ENCODE measurements at places on chromosomes 1 and 21.

DNA sequence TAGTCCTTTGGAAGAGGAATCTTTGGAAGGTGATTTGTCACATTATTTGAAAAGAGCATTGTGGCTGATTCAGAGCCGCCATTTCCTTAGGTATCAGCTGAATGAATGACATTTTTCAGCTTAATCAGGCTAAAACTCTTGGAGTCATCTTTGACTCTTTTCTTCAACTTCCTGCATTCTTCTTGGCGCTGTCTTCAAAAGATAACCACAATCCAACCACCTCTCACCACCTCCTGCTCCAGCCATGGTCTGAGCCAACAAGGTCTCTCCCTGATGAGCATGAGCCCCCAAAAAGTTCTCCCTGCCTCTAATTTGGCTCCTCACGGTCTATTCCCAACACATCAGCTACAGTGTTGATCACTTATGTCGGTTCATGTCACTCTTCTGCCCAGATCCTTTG, 297.6 kb upstream of the RUNX1 start:
- no peak for DNase-seq

DNA sequence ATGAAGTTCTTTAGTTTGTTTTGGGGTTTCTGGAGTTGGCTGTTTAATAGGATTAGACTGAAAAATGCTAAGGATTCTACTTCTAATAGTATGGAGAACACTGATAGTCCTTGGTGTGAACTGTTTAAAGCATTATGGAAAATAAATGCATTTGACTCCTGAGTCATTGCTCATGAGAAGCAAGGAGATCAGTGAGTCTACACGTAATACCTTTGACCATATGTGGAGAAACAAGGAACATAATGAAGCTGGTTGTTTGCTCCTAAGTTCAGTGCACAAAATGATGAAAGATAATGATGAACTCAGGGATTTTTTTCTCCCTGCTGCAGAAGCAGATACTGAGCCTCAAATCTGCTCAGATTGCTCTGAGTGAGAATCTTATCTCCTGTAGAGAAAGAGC, 158.9 kb upstream of the COL11A1 start:
- DNase-seq, result no peak

DNA sequence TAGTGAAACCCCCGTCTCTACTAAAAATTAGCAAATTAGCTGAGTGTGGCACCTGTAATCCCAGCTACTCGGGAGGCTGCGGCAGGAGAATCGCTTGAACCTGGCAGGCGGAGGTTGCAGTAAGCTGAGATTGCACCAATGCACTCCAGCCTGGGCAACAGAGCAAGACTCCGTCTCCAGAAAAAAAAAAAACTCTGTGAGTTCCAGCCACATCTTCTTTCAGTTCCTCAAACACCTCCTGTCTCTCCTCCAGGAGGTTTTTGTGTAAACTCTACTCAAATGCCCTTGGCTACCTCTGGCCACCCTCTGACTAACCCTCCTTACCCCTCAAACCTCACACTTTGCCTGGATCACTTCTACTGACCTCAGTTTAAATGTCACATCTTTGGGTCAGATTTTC, 38.1 kb downstream of the RCSD1 start:
- no peak for DNase-seq

DNA sequence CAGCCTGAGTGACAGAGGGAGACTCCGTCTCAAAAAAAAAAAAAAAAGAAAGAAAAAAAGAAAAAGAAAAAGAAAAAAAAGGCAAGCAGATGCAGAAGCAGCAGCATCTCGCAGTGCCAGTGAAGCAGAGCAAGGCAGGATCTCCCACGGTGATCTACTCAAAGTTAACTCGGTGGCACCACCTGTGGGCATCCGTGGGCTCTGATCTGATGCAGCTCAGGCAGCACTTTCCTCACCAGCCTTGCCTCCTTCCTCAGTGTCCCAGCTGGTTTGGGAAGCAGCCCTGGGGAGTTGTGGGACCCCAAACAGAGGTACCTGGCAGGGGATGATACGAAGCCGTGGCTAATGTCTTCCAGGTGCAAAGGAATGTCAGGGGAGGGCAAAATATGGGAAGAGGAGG, 104.3 kb upstream of the KRTAP19-8 start:
- no peak for DNase-seq

DNA sequence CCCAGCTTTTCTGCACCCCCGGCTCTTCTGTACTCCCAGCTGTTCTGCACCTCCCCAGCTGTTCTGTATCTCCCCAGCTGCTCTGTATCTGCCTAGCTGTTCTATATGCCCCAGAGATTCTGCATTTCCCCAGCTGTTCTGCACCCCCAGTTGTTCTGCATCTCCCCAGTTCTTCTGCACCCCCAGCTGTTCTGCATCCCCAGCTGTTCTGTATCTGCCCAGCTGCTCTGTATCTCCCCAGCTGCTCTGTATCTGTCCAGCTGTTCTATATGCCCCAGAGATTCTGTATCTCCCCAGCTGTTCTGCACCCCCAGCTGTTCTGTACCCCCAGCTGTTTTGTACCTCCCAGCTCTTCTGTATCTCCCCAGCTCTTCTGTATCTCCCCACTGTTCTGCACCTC, 41.1 kb downstream of the UMODL1 start:
- DNase-seq, result no peak

- no peak for DNase-seq
Measured at GRCh38 chr1:9027307-9027706, 1.1 kb upstream of the SLC2A7 start.

- no peak for DNase-seq
Measured at GRCh38 chr1:73463873-73464272, 734.1 kb downstream of the LRRIQ3 start.

DNA sequence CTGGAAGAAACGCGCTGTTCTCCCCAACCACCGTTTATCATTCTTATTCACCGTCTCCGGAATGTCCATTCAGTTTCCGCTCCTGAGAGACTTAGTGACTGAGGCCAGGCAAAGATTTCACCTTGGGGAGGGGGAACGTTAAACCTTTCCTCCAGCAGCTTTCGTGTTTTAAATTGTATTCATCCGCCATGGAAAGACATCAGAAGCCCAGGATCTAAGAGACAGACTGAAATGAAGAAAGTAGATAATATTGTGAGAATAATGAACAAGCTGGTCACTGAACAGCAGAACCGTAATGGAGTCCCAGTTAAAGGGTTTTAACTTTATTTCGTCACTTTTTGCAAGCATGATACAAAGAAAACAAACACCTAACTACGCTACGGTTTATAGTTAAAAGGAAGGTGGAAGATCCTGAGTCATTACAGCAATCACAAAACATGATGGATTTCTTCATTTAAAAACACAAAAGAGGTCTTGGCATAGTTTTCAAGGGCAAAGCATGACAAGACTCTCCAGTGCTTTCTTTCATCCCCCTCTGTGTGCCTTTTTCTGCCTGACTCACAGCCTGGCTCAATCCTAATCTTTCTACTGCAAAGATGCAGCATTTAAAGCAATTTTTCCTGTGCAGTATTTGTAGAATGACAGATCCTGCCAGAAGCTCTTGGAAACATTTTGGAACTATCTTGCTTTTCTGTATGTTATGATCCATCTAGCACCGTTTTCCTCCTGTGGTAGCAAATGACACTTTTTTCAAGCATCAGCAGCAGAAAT, 722 bp upstream of the SLC19A2 start:
- no peak for DNase-seq

DNA sequence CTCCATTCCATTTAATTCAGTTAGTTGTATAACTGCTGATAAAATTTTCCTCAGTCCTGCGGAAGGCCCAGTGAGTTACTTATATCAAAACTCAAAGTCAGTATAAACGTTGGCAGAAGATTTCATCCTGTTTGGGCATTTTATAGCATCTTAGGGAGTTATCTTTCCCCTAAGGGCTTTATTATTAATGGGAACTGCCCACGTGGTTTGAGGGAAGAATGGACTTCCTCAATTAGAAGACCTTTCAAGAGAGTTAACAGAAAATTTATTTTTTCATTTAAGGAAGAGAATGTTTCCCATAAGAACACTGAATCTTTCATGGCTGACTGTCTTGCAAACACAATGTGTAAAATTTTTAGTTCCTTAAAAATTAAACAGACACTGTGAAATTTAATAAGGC, 400.1 kb downstream of the NEGR1 start:
- DNase-seq, result no peak

DNA sequence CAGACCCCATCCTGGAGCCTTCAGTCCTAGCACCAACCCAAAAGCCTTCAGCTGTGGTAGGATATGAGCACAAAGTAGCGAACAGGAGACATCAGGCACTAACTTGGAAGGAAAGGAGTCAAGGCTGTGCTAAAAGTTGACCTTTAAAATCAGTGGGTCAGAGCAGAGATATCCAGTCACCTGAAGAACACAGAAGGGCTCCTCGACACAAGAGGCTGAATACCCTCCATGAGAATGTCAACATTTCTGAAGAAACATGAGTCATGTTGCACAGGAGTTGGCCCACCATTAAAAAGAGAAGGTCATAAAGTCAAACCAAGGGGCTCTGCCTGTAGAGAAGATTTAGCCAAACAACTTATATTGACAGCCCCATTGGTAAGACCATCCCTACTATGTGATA, 172.5 kb downstream of the PLPP3 start:
- no peak for DNase-seq

- DNase-seq, result no peak
Measured at GRCh38 chr1:54584575-54584974, 36.5 kb downstream of the ACOT11 start.

DNA sequence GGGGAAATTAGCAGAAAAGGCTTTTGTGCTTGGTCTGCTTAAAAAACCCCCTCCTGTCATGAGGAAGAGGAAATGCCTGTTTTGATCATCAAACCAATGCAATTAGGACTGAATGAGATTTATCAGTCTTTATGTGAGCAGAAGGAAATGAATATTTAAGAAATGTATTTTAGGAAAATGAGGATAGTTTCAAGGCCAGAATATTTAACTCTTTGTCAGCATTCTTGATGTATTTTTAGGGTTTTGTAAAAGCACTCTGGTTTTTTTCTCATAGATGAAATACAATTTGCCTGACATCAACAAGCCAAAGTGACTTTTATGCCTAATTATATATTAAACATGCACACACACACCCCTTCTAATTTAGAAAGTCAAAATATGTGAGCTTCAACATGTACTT, 213.8 kb downstream of the GRIK1 start:
- no peak for DNase-seq

DNA sequence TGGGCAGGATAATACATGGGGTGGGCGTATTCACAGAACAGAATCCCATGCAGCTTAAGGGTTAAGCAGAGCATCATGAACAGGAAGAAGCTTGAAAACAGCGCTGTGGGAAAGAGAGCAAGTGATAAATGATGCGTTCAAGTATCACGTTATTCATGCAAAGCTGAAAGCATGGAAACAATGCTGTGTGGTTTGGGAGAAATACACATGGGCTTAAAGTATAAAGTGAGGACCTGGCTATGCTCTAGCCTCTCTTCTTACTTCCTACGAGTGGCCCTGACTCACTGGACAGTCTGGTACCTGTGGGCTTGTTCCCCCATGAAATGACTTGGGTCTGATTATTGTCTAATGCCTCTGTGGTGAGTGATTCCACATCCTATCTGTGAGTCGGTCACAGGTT, 25.7 kb downstream of the TMPRSS2 start:
- no peak for DNase-seq

- no peak for DNase-seq
Measured at GRCh38 chr1:228478912-228479711, 8.1 kb upstream of the RNF187 start.

DNA sequence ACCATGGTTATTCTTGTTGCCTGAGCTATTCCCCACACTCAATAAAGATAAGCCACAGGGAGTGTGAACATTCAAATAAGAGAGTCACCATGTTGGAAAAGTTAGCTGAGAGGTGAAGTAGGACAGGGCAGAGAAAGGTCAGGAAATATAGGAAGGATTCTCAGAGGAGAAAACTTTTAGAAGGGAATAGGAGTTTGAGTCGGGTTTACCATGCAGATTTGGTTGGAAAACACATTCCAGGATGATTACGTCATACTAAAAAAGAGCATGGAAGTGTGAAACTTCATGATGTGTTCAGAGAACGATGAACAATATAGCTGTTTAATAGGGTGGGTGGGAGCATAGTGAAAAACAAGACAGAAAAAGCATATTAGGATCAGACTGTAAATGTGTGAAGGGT, 1125.3 kb upstream of the ADGRL2 start:
- DNase-seq, result no peak

GRCh38 chr1:222665964-222666363, 46.3 kb downstream of the AIDA start:
- no peak for DNase-seq

GRCh38 chr1:193438312-193438711, 251.9 kb upstream of the B3GALT2 start:
- DNase-seq, result no peak

- DNase-seq, result no peak
Measured at GRCh38 chr1:93979040-93979717, 69.9 kb upstream of the GCLM start.

- DNase-seq, result no peak
Measured at GRCh38 chr1:199298825-199299224, 660.0 kb downstream of the PTPRC start.

DNA sequence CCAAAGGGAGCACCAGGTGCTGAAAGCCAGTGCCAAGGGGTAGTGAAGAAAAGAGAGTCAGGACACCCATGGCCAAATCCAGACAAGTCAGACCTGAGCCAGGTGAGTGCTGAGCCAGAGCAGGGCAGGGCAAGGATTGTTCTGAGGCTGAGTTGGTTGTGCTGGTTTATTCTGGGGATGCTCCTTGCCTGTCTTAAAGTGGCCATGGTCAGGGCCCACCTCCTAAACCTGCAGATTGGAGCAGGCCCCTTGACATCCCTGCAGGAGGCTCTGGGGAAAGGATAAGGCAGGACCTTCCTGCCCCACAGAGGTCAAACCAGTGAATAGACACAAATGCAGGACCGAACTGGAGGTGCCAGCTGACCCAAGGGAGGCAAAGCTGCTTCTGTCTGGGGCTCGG, 138.4 kb downstream of the HIVEP3 start:
- DNase-seq, result no peak

GRCh38 chr1:153612111-153612754, 704 bp downstream of the S100A16 start:
- DNase-seq, result no peak

- DNase-seq, result no peak
Measured at GRCh38 chr1:214993419-214993818, 89.1 kb upstream of the KCNK2 start.

DNA sequence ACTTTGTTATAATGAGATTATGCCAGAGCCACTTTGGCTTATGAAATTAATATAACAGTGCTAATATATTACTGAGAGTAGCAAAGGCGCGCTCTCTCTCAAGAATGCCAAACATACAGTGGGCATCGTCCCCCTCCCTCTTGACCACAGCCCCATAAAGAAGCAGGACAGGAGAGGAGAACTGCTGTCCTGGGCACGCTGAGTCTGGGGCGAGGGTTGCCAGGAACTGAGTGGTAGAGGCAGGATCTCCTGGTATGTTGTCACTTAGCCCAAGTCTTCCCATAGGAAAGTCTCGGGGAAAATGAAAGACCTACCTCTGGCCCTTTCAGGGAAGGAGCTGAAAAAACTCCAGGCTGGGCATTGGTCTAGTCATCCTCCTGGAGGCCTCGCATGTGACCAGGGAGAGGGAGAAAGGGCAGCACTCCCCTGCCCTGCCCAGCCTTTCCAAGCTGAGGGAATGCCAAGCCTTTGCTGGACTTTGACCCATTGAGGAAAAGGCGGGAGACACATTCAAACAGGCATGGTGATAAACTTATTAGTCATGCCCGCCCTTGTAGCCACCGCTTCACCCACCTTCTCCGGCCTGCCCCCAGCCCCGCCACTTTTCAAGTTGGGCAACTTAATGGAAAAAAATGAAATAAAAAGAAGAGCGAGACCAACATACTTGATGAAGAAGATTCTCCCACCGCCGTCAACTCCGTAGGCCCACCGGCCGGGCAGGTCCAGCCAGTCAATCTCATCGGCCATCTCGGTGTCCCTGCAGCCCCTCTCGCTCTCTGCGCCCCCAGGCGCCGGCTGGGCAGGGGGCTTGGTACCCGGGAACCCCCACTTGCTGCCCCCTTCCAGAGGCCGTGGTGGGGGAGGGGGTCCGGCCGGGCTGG, 17.4 kb upstream of the PLEKHA6 start:
- DNase-seq, result no peak
